ENCODE measurements at places on chromosomes 2 and 18. TPM values are rescaled to one million over a fixed set of nuclear protein-coding genes. Genes with fewer than 3 reads are reported as not detected.

DNA sequence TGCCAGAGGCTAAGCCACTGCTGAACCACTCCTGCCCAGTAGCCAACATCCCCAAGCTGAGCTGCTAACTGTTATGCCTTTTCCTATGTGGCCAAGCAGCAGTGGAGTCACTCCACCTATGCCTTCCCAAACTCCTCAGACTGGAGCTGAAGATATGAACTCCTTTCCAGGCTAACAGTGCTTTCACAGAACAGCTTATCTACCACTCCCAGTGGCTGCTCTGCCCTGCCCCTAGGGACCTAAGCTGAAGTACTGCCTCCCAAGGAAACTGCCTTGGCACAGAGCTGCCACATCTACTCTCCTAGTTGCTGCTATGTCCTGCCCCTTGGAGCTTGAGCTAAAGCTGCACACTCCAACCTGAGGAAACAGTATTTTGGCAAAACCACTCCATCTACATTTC, 275.9 kb downstream of the RBM43 start:
- no peak for DNase-seq

GRCh38 chr18:54284535-54284934, 15.2 kb downstream of the POLI start:
- no peak for DNase-seq

The KCNE4 gene
- total RNA-seq: not detected

GRCh38 chr2:35931626-35932025, 424.0 kb upstream of the CRIM1 start:
- no peak for DNase-seq

Data from A172 (cell line).